ENCODE measurements at places on chromosomes 2 and 18.

DNA sequence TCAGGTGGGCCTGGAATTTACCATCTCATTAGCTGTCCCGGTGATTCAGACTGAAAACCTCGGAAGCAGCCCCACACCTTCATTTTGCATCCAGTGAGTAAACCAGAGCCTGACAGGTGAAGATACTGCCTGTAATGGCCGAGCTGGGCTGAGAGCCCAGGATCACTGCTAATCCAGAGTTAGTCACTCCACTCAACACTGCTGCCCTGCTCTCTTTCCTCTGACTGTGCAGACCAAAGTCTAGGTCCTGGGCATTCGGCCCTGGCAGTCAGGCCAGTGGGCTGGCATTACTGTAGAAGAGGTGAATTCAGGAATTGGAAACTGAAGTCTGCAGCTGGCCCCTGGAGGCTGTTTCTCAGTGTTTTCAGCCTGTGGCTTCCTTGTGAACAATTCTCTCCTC lies 44.3 kb downstream of the TMEM17 start:
- DNase-seq: peak; percentile 67

GRCh38 chr2:212863185-212863588 lies 288.2 kb downstream of the IKZF2 start:
- DNase-seq: peak; percentile 59

GRCh38 chr2:142536966-142537365 lies 340.5 kb upstream of the KYNU start:
- no peak for DNase-seq

DNA sequence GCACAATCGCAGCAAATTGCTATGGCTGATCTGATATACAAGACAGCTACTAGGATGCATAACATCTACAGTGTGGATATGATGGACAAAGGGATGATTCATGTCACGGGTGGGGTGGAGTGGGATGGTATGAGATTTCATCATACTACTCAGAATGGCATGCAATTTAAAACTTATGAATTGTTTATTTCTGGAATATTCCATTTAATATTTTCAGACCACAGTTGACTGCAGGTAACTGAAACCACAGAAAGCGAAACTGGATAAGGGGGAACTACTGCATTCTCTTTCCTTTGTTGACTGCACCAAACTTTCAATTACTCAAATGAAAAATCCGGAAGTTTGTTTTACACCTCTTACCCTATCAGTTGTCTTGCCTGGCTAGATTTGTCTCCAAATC lies 94.4 kb upstream of the NEUROD1 start:
- DNase-seq: peak; percentile 49

GRCh38 chr18:75607701-75608100 lies 180.2 kb upstream of the SMIM21 start:
- DNase-seq: no peak

DNA sequence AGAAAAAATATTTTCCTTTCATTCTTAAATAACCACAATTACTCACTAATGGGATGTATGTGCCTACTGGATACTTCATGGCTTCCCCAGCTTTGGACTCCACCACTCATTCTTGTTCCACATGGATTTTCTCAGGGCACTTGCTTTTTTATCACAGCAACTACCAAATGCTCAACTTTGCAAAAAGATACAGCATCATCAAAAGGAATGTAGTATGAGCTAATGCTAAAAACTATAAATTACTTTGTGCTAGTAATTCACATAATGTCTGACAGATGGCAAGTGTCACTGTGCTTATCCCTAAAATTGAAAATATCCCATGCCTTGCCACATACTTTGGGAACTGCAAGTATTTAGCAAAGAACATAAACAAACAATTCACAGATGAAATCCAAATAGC lies 130.4 kb upstream of the ZFP36L2 start:
- DNase-seq: peak; percentile 73
